ENCODE measurements at places on chromosomes 2 and 18. TPM values are rescaled to one million over a fixed set of nuclear protein-coding genes. Genes with fewer than 3 reads are reported as not detected.
A peak's percentile ranks its signal among the peaks of the same experiment; 100 is the strongest.

Gene LINC00305
- not detected for total RNA-seq

Gene MERTK
- total RNA-seq = 6.7 TPM

Gene FAM237A
- not detected for total RNA-seq

Gene AOX1
- 0.57 TPM for total RNA-seq

Gene DES
- total RNA-seq = 376 TPM

- no peak for DNase-seq
Measured at GRCh38 chr2:101052147-101052546, 50.1 kb downstream of the RPL31 start.

DNA sequence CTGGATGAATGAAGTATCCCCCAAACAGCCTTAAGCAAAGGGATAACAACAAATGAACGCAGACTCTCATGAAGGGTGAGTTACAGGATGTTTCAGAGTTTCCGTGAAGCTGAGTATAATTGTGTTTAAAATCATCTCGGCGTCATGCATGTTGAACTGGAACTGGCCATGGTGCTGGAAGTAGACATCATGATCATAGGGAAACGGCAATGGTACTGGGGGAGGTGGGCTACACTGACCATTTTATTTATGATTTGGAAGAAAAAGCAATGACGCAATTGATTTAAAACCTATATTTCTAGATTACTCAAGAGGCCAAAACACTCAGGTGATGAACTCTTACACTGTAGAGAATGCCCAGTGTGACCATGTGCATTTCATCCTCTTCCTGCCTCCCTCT is 387.9 kb upstream of the MYT1L start:
- no peak for DNase-seq

- peak; percentile 76 for DNase-seq
Measured at GRCh38 chr18:79857082-79857671, 59.4 kb downstream of the KCNG2 start.

GRCh38 chr18:3886575-3887322 is 436.8 kb downstream of the TGIF1 start:
- DNase-seq = no peak

DNA sequence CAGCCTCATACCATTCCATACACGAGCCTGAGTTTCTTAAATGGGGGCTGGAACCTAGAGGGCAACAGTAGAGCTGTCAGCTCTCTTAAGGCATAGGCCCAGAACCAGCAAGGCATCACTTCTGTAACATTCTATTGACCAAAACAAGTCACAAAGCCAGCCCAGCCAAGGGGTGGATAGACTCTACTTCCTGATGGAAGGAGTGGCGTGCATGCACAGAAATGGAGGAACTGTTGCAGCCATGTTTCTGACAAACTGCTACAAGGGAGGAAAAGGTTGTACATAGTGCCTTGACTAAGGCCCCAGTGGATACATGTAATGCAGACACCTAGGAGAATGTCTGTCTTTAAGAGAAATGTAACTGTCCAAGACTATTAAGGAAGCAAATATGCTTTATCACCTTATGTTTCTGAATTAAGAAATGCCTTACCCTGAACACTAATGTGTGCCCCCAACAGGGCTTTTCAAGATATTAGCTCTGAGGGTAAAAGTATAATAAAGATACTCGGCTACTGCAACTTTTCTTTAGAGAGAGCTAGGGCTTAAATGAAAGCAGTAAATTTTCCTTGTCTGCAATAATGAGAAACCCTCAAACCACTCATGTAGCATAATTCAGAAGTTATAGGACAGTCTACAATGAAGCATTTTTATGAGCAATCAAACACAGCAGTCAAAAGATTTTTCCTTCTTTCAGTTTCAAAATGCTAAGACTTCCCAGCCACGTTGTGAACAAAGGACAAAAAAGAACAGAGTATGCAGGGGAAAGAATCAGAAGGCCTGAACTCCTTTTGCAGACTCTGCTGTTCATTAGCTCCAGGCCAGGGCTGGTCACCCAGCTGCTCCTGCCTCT is 35.1 kb upstream of the CDC42EP3 start:
- DNase-seq = no peak

- DNase-seq = no peak
Measured at GRCh38 chr2:215948051-215948450, 65.3 kb downstream of the MREG start.

GRCh38 chr2:199955007-199955338 is 318 bp downstream of the TYW5 start:
- no peak for DNase-seq

GRCh38 chr2:237581751-237582746 is 8.5 kb downstream of the RAB17 start:
- peak; percentile 91 for DNase-seq

DNA sequence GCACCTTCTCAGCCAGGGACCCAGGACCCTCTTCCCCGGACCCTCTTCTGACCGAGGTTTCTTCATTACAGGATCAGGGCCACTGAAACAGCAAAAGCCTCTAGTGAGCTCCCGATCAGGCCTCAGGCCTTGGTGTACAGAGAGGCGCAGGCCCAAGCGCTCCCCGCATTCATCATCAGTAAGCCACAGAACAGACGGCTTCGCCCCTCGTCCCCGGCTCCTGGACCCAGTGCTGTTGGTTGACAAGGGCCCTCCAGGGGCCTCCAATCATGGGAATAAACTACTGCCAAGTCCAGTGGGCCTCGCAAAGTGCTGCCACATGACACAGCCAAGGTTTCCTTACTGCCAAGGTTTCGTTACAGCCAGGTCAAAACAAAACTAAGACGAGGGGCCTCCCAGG is 111.4 kb downstream of the ZNF516 start:
- no peak for DNase-seq

- DNase-seq = no peak
Measured at GRCh38 chr2:20674309-20674965, 7.5 kb downstream of the GDF7 start.

Data from SJCRH30 (cell line).